ENCODE measurements at places on chromosomes 12 and 14.

- DNase-seq, result no peak
Observed at GRCh38 chr12:31362759-31363415, 36.9 kb upstream of the SINHCAF start.

GRCh38 chr14:37834275-37834674 lies 238.8 kb downstream of the TTC6 start:
- DNase-seq, result no peak

- no peak for DNase-seq
Observed at GRCh38 chr12:115079760-115080159, 395.8 kb upstream of the TBX3 start.

GRCh38 chr12:102763061-102763460 lies 154.0 kb downstream of the PAH start:
- no peak for DNase-seq

- no peak for DNase-seq
Observed at GRCh38 chr14:29908652-29909577, 18.7 kb downstream of the PRKD1 start.

GRCh38 chr12:122499991-122500684 lies 594 bp downstream of the ZCCHC8 start:
- DNase-seq, result peak; percentile 19

DNA sequence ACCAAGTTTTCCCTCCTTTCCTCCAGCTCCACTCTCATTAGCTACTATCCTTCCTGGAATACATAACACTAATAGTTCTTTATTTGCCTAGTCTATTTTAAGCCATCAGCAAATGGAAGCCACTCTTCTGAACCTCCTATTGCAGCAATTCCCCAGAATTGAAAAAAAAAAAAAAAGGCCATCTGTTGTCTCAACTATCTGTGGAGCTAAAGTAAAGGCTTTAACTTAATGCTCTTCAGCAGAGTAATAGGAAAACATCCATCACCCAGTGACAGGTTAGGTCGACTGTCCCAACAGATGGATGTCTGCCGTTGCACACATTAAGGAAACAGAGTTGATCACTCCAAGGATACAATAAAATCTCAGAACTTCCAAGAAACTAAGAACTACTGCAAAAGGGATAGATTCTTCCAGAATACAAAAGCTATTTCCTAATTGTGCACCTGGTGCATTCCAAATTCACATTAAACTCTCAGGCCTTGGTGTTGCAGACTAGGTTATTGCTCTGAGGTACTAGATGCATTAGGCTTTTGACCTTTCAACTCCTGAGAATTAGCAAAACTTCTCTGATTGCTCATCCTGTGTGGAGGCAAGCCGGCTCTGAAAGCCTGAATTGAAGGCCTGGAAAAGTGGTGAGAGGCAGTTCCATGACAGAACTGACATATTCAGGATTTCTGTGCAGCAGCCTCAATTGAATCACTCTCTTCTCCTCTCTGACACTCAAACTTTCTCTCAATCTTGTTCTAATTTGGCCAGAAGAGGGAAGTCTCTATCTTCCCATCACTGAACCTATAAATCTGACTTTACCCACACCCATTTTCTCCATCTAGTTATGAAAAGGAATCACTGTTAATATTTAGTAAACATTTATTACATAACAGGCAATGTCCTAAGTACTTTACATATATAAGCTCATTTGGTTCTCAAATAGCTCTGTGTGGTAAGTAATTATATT lies 238.4 kb upstream of the HMGA2 start:
- no peak for DNase-seq

DNA sequence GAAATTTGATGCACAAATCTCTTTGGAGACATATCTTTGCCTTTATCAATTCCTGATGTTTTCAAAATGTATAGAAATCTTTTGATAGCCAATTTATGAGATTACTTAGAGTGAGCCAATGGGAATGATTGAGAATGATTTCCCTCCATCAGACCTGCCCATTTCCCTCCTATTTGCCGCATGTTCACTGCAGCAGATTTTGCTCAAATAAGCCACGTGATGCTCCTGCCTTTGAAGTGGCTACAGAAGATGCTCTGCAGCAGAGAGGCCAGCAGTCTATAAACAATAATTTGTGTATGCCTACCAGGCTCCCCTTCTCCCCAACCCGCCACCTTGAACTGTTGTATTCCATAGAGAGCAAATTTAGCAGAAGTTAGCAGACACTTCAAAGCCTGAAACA lies 21.9 kb downstream of the WIF1 start:
- DNase-seq, result no peak

- no peak for DNase-seq
Observed at GRCh38 chr14:95361373-95362137, 41.8 kb upstream of the CLMN start.
